ENCODE measurements at places on chromosomes 3 and 15.

GRCh38 chr3:186327912-186328487 is 34.0 kb downstream of the DGKG start:
- no peak for DNase-seq

DNA sequence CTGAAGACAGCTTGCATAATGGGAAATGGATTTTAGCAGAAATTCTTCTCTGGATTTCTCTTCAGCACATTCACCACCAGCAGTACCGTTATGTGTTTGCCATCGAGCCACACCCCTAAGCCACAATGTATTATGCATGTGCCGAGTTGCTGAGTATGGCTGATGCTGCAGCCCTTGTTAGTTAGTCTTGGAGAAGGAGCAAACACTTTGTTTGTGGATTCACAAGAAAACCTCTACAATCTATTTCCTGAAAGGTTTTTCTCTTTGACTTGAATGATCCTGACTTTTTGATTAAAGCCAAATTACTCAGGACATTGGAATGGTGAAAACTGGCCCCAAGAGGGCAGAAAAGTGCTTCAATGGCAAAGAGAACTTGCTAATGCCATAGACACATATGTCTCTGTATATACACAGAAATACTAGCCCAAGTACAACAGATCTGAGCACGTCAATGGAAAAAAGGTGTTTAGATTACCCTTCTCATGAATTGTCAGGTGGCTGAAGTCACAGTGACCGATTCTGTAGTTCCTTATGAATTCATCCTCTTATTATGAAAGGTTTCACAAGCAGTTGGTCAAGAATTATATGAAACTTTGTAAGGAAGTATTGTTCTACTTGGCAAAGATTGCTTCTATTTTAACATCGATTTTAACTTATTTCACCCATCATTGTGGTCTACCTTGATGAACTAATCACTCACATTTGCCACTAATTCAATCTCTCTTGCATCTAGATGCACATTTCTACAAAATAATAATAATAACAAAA is 103.0 kb downstream of the P3H2 start:
- no peak for DNase-seq

DNA sequence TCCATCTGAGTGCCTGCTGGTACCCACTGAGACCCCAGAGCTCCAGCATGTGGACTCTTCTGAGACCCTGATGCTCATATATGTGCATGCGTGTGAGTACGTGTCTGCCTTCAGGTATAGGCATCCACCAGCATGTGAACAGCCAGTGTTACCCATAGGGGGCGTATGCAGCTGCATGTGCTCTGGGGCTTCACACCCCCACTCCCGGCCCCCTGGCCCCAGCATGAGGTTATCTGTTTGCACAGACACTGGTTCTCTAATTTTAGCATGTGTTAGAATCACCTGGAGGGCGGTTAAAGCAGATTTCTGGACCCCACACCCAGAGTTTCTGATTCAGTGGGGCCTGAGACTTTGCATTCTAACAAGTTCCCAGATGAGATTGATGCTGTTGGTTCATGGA is 824 bp upstream of the CILP start:
- no peak for DNase-seq

- no peak for DNase-seq
Measured at GRCh38 chr3:104878395-104878794, 488.3 kb upstream of the ALCAM start.
